ENCODE measurements at places on chromosomes 12 and 14.

DNA sequence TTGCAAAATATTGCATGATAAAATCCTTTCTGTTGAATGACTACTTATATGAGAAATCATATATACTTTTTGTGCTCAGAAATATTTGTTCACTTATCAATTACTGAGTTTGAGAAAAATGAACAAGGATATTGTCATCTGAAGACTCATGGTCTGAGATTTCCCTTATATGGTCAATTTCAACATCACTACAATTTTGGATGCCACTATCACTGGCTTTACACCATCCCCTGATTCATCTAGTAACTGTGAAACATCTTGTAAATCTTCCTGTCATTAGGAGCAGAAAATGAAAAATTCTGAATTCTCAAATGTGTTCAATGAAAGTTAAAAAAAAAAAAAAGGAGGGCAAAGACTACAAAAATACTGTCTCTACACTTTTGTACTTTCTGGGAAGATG lies 21.8 kb upstream of the GXYLT1 start:
- no peak for DNase-seq

DNA sequence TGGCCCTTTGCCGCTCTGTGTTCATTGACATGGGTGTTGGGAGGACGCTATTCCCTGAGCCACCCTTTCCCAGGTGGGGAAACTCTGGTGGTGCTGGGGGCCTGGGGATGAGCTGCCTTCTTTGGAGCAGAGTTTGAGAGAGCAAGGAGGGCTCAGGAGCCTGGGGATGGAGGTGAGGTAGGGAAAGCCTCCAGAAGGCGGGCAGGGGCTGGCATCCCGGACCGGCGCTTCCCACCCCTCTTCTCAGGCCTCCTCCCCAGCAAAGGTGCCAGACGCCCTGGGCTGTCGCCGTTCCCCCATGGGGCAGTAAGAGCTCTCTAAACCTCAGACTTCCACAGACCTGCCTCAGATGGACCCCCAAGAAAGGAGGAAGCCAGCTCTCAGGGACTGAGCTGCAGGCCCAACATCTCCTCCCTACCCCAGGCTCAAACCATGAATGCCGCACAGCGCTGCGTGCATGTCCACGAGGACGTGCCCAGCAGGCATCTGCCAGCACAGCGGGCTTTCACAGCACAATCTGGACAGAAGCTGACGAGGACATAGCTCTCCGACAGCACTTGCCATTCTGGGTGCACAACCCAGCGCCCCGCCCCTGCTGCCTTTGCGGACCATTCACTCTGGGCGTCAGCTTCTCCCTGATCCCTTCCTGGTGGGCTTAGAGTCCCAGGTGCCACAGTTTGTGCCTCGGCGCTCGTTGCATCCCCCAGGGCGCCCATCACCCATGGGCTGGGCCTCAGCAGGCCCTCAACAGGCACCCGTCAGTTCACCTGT lies 14.9 kb upstream of the TTC7B start:
- no peak for DNase-seq

DNA sequence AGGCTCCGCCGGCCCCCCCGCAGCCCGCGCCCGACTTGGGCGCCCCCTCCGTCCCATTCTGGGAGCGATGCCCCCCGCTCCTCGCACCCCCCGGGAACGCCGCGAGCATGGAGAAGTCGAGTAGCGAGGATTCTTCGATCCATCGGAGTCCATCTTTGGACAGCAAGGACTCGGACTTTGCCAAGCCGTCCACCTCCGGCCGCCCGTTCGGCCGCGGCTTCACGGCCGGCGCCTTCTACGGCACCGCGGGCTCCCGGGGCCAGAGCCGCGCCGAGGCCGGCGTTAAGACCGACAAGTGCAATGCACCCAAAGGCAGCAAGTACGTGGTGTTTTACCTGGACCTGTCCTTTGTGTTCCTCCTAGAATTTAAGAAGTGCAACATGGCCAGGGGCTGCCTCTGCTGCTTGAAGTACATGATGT lies 123.6 kb downstream of the TSPAN9 start:
- peak; percentile 45 for DNase-seq

DNA sequence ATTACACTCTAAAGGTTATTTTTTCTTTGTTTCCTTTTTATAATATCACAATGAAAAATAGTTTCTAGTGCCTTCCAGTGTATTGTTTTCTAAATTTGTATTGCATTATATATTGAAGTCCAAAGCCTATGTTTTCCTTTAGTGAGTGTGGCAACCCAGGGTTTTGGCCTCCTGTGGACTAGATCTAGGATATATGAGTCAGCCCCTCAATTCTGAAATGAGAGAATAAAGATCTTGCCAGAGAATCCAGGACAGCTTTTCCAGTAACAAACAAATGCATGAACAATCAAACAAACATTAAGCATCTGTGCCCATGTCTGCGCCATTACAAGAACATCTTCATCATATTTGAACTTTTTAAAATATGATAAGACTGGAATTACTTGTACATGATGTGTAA lies 70.7 kb upstream of the SSTR1 start:
- DNase-seq, result no peak

DNA sequence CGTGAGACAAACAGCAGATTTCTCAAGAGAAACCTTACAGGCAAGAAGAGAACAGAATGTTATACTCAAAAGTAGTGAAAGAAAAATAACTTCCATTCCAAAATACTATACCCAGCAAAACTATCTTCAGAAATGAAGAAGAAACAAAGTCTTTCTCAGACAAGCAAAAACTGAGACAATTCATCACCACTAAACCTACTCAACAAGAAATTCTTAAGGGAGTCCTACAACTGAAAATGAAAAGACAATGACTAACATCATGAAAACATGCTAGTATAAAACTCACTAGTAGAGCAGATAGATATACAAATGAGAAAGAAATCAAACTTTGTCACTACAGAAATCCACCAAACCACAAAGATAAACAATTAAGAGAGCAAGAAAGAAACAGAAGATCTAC lies 106.5 kb downstream of the CEP83 start:
- DNase-seq, result no peak

Measured in astrocyte of the hippocampus (primary cell).